Non-pigmented ciliary epithelial cell (primary cell): ENCODE measurements at places on chromosomes 5 and 9.

DNA sequence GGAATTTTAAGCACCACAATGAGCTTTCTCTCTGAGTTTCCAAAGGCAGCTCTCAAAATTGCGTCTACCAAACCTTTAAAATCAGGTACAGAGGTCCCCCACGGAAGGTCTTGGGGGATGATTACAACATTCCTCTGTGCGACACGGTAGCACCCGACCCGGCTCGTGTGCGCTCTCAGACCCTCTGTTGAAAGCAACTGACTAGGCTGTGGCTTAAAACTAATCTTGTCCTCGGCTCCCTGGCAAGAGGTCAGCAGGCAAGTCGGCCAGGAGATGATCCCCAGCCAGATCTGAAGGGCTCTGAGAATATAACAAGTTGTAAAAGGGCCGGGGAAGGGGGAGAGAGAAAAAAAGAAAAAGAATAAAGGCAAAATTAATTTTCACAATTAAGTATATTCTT, 92.6 kb upstream of the LMX1B start:
- no peak for DNase-seq

GRCh38 chr9:125470189-125470588, 208.6 kb downstream of the GAPVD1 start:
- DNase-seq: no peak

GRCh38 chr5:153573326-153574033, 83.0 kb downstream of the GRIA1 start:
- DNase-seq: no peak

DNA sequence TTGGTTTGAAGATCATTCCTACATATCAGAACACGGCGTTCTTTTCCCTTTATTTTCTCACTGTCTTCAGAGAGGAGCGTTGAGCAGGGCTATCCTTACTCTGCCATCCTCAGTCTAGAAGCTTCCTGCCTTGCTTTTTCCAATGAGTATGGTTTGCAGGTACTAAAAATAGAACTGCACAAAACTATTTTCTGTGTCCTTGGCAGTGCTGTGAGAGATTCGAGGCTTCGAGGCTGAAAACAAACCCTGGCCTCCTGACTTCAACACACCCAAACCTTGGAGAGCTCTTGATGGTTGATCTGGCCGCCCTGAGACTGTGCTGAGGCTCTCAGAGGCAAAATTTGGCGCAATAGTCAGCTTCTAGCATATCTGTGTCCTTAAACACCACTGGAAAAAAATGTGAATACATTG, 78.9 kb downstream of the GOLPH3 start:
- DNase-seq: no peak

GRCh38 chr5:149702934-149703646, 27.0 kb upstream of the PPARGC1B start:
- DNase-seq: no peak

DNA sequence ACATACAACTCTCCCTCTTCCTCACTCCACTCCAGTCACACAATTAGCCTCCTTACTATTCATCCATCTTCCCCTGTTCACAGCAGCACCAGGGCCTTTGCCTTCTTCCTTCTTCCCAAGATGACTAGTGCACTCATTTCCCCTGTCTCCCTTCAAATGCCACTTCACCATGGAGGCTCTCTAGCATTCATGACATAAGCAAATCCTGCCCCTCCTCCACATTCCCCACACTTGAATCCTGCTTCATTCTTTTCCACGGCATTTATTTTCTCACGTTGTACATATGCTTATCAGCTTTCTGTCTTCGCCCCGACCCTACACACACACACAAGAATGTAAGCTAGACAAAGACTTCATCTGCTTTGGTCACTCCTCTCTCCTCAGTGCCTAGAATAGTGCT, 133.3 kb downstream of the CDK5RAP2 start:
- no peak for DNase-seq
